ENCODE measurements at places on chromosomes 4 and X.

- DNase-seq, result no peak
Measured at GRCh38 chr4:137536789-137537561, 4.7 kb upstream of the PCDH18 start.

- peak; percentile 83 for DNase-seq
Measured at GRCh38 chrX:125205133-125205917, 114.3 kb upstream of the TEX13C start.

DNA sequence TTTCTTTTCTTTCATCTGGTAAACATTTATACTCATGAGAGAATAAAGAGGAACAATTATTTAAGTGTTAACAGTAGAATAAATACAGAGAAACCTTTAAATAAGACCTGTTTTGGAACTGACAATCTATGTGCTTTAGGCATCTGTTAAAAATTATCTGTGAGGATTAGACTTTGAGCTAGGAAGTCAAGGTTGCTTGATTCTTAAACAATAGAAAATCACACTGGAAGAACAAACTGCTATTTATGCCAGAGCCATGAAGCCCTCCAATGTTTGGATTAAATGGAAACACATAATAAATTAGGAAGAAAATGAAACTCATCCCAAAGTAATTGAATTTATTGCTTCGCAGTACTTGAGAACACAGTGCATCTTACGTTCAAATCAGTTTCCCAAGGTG lies 207.2 kb upstream of the NPY2R start:
- DNase-seq, result no peak

- DNase-seq, result no peak
Measured at GRCh38 chr4:96448315-96448872, 608.5 kb downstream of the PDHA2 start.

GRCh38 chr4:185479507-185479971 lies 8.0 kb upstream of the CCDC110 start:
- DNase-seq, result no peak

- no peak for DNase-seq
Measured at GRCh38 chrX:53163436-53163835, 61.6 kb downstream of the KDM5C start.

Measured in left forelimb (tissue), 1 donor.